ENCODE measurements at places on chromosomes 1 and 21.

DNA sequence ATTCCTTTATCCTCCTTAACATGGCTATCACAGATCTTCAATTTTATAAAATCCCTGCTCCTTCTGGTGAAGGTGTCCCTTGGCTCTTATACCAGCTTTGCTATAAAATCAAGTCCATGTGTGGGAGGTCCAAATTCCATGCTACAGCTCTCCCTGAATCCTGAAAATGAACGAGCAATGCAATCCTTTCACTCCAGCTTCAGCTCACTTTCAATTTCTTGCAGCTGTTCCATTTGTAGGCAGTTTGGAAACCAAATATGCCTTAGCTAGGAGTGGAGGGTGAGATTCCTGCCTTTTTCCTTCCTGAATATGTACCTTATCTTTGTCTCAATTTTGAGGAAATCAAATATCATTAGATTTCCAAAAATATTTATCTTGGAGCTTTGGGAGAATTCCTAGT is 402.6 kb downstream of the TTLL7 start:
- H3K4me1 ChIP-seq: no peaks in the 10 kb centered on the region
- H3K4me3 ChIP-seq: no peak overlapping the region
- H3K27me3 ChIP-seq: no peaks in the 10 kb centered on the region
- no peaks in the 10 kb centered on the region for H3K36me3 ChIP-seq
- no peak overlapping the region for H3K27ac ChIP-seq

DNA sequence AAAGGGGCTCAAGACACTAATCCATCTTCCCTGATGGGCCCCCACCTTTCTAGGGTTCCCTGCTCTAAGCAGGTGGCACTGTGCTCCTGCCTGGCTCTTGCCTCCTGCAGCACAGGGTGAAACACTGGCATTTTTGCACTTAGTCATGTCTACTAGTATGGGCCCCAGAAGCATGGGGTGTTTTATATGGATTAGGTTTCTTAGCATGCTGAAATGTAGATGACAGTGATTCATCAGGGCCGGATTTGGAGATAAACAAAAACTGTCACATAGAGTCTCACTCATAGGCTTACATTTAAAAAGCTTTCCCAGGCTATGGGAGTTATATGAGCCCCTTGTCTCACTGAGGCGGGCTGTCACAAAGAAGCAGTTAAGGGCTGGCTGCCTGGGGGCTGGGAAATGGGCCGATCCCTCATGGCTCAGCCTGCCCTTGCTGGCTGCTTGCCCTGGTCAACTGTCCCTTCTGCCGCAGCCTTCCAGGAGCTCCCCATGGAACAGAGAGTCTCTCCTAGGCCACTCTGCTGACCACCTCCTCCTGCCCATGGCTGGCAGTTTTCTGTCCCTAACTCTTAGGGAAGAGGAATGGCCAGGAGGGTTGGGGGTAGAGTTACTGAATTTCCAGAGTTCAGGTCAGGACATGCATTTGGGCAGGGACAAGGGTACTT is 6.5 kb downstream of the GALNT2 start:
- peak; percentile 82 for DNase-seq
- H3K4me3 ChIP-seq: no peak overlapping the region
- no peaks in the 10 kb centered on the region for H3K36me3 ChIP-seq

DNA sequence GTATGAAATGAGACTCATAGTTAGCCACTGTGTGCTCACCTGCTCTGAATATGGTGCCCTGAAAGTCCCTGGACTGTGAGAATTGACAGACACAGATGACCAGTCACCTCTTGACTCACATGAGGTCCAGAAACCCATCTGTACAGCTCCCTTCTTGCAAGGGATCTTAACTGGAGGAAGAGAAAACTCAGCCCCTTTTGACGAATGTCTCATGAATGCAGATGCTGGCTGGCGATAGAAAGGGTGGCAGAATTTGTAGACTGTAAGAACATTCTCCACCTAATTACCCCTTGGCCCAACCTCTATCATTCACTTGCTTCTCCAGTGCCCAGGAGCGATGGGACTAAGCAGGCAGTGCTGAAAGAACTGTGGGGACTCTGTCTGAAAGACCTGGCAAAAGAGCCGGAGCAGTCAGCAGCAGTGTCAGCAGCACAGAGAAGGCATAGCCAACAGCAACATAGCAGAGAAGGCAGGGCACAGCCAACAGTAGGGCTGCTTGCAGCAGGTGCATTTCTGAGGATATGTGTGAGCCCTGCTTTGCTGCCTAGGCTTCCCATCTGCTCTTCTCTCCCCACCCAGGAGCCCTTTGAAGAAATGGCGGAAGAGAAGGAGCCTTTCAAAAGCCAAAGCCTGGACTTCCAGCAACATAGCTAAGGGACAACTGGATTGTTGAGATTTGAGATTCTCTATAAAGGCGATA is 25.8 kb upstream of the IFNGR2 start:
- peaks cover 39% of the 10 kb centered on the region for H3K4me1 ChIP-seq
- H3K27ac ChIP-seq: no peak overlapping the region
- H3K27me3 ChIP-seq: no peaks in the 10 kb centered on the region
- H3K4me3 ChIP-seq: no peak overlapping the region
- no peak for DNase-seq

- H3K4me1 ChIP-seq: peaks cover 21% of the 10 kb centered on the region
- peak; percentile 36 for DNase-seq
- no peaks in the 10 kb centered on the region for H3K27me3 ChIP-seq
- H3K36me3 ChIP-seq: peaks cover 9% of the 10 kb centered on the region
- peak overlapping the region; percentile 96 for H3K27ac ChIP-seq
Measured at GRCh38 chr1:224435999-224436398, 1.4 kb upstream of the WDR26 start.

DNA sequence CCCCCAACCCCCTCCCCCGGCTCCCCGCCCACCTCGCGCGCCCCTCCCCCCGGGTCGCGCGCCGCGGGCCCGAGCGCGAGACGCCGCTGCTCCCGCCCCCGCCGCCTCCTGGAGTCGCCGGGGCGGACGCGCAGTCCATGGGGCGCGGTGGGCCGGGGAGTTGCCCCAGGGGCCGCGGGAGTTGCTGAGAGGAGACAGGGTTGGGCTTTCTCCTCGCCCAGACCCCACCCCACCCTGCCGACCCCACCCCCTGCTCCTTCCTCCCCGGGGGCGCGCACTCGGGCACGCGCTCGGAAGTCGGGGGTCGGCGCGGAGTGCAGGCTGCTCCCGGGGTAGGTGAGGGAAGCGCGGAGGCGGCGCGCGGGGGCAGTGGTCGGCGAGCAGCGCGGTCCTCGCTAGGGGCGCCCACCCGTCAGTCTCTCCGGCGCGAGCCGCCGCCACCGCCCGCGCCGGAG is at the start of gene LAMC1:
Gene LAMC1 (plus strand): TSS at position 275 of the 455 bp plus-strand sequence. CDS start 297 bp downstream, outside the sequence.
- H3K4me1 ChIP-seq: peaks cover 17% of the 10 kb centered on the region
- H3K4me3 ChIP-seq: peak within 1 kb of the TSS; percentile 97
- peak; percentile 93 for DNase-seq
- H3K36me3 ChIP-seq: peaks cover 16% of the 10 kb centered on the region
- H3K27ac ChIP-seq: peak within 1 kb of the TSS; percentile 98

GRCh38 chr21:31457675-31458074 is 113.6 kb upstream of the TIAM1 start:
- no peaks in the 10 kb centered on the region for H3K4me1 ChIP-seq
- no peak for DNase-seq
- H3K36me3 ChIP-seq: no peaks in the 10 kb centered on the region
- H3K27ac ChIP-seq: no peak overlapping the region
- H3K4me3 ChIP-seq: no peak overlapping the region

GRCh38 chr21:32770871-32771523 is 558 bp downstream of the PAXBP1 start:
- H3K4me1 ChIP-seq: peaks cover 19% of the 10 kb centered on the region
- peaks cover 7% of the 10 kb centered on the region for H3K36me3 ChIP-seq
- peak overlapping the region; percentile 80 for H3K4me3 ChIP-seq
- peak; percentile 86 for DNase-seq
- no peaks in the 10 kb centered on the region for H3K27me3 ChIP-seq

- no peak overlapping the region for H3K4me3 ChIP-seq
- no peaks in the 10 kb centered on the region for H3K27me3 ChIP-seq
- peak; percentile 62 for DNase-seq
- no peaks in the 10 kb centered on the region for H3K36me3 ChIP-seq
- H3K4me1 ChIP-seq: 0 out of 2 replicates have a peak, but pooled peaks cover 7% of the 10 kb centered on the region
Measured at GRCh38 chr1:162954824-162955223, 93.8 kb upstream of the CCDC190 start.

DNA sequence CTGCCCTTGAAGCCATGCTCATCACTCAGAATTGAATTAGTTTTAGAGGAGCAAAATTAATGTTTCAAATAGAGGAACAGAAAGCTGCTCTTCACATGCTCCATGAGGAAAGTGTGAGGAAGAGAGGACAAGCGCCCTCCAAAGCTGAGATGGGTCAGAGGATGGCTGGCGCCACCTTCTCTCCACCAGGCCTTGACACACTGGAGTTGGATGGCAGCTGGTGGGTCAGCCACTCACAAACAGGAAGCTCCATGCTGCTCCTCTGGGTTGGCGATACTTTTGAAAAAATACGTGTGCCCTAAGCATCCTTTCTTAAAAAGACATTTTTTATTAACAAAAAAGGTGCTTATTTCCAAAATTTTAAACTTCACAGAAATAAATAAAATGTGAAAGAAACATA is 3.1 kb upstream of the CD2 start:
- no peaks in the 10 kb centered on the region for H3K36me3 ChIP-seq
- H3K27ac ChIP-seq: no peak overlapping the region
- DNase-seq: no peak
- peaks cover 9% of the 10 kb centered on the region for H3K27me3 ChIP-seq

GRCh38 chr1:7580923-7581753 is 190.0 kb upstream of the VAMP3 start:
- no peak overlapping the region for H3K4me3 ChIP-seq
- H3K27ac ChIP-seq: no peak overlapping the region

GRCh38 chr1:6447016-6447817 is 18.8 kb downstream of the TNFRSF25 start:
- H3K27ac ChIP-seq: no peak overlapping the region
- H3K4me3 ChIP-seq: no peak overlapping the region
- no peaks in the 10 kb centered on the region for H3K4me1 ChIP-seq
- peaks cover 40% of the 10 kb centered on the region for H3K27me3 ChIP-seq
- no peaks in the 10 kb centered on the region for H3K36me3 ChIP-seq

DNA sequence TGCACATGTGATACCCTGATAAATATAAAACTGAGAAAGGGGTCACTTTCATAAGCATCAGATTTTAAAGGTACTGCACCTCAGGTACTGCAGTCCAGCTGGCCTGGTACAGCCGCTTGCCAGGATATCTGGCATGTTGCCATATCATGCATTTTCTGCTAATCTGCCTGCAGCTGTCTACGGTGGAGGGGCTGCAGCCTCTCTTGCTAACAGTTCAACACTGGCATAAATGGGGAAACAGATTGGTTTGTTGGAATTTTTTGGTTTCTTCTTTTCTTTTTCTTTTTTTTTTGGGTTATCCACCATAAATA is 71.5 kb downstream of the MIS18A start:
- no peak overlapping the region for H3K4me3 ChIP-seq
- DNase-seq: no peak
- no peak overlapping the region for H3K27ac ChIP-seq
- no peaks in the 10 kb centered on the region for H3K27me3 ChIP-seq
- no peaks in the 10 kb centered on the region for H3K4me1 ChIP-seq
- no peaks in the 10 kb centered on the region for H3K36me3 ChIP-seq

DNA sequence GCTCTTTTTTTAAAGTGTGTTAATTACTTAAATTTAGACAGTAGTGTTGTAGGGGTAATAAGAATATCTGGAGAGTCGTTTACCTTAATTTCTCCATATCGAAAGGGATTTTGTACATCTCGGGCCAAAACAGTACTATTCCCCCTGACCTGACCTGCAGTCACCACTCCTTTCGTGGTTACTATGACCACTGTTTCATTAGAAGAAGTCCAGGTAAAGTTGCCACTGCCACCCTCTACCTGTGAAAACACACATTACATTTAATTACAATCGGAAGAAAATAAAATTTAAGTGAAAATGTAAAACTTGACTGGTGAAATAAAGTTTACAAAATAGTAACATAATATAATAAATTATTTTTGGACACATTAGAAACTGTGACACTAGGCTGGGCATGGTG is 37.2 kb downstream of the NUP210L start:
- no peaks in the 10 kb centered on the region for H3K4me1 ChIP-seq
- no peak for DNase-seq
- H3K4me3 ChIP-seq: no peak overlapping the region
- no peaks in the 10 kb centered on the region for H3K36me3 ChIP-seq
- no peak overlapping the region for H3K27ac ChIP-seq

DNA sequence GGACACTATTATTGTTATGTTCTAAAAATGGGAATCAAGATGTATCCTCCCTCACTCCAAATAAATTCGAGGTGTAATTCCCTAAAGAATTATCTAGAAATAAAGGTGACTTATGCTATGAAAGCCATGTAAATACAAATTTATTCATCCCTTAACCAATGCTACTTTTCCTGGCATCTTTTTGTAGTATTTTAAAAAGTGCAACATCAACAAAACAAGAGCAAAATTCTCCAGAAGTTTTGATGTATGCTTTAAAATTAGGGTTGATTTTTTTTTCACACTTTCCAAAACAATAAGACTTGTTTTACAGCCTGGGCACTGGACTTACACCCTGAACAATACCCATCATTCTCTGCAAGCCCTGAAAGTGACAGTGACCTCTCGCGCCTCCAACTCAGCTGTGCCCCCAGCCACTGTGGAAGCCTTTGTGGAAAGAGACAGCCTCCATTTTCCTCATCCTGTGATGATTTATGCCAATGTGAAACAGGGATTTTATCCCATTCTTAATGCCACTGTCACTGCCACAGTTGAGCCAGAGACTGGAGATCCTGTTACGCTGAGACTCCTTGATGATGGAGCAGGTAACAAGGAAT is 21.4 kb upstream of the CLCA1 start:
- H3K4me1 ChIP-seq: no peaks in the 10 kb centered on the region
- no peak overlapping the region for H3K27ac ChIP-seq
- DNase-seq: no peak

DNA sequence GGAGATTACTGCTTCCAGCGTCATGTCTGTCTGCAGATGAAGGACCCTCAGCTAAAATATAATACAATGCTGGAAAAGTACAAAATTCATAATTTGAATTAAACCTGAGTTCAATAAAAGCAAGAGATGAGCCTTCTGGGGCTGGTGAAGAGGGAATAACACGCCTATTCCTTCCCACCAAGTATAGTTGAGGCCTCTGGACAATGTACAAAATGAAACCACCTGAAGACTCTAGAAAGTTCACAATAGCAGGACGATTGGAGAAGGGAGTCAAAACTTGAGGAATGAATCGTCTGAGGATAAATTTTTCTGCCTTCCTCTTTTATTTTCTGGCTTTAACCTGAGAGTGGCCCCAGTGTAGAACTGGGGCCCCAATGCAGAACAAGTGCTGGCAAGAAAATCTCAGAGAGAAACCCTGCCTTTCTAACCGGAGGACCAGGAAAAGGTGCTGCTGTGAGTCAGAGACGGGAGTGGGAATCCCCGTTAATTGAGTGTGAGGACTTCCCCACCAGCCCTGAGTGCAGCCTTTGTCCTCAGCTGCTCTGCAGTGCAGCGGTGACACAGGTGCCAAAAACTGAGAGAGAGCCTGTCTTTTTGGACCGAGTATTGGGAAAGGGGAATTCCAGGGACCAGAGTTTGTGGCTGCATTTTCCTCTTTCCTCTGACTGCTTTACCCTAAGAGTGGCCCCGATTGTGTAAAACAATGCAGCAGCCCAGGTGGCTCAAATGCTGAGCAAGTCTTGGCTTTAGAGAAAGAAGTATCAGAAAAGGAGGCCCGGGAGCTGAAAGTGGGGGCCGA is 264.9 kb downstream of the DYRK1A start:
- no peaks in the 10 kb centered on the region for H3K27me3 ChIP-seq
- H3K4me3 ChIP-seq: no peak overlapping the region
- no peak for DNase-seq
- H3K27ac ChIP-seq: no peak overlapping the region
- H3K4me1 ChIP-seq: peaks cover 6% of the 10 kb centered on the region
